Thymus (tissue), 14 donors: ENCODE measurements at places on chromosomes 1 and 21. TPM values are rescaled to one million over a fixed set of nuclear protein-coding genes. Genes with fewer than 3 reads are reported as not detected.

- DNase-seq: no peak
- H3K4me1 ChIP-seq: no peaks in the 10 kb centered on the region
Measured at GRCh38 chr1:46372431-46372830, 21.7 kb upstream of the FAAH start.

DNA sequence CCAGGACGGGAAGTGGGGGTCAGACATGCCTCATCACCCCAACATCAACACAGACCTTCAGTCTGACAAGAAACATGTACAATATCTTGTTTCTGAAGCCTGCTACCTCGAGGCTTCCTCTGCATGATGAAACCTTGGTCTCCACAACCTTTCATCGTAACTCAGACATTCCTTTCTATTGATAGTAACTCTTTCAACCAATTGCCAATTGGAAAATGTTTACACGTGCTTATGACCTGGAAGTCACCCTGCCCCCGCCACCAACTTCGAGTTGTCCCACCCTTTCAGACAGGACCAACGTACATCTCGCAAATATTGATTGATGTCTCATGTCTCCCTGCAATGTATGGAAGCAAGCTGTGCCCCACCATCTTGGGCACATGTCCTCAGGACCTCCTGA, 159.5 kb downstream of the ETS2 start:
- H3K4me3 ChIP-seq: no peak overlapping the region
- DNase-seq: no peak
- no peaks in the 10 kb centered on the region for H3K27me3 ChIP-seq
- H3K27ac ChIP-seq: no peak overlapping the region
- H3K4me1 ChIP-seq: no peaks in the 10 kb centered on the region
- H3K36me3 ChIP-seq: no peaks in the 10 kb centered on the region

CRP gene
- total RNA-seq: 0.05 TPM

KLHDC9 gene
- total RNA-seq: 1.9 TPM

GRCh38 chr1:171137580-171137979, 46.9 kb downstream of the FMO3 start:
- H3K36me3 ChIP-seq: no peaks in the 10 kb centered on the region
- DNase-seq: no peak
- H3K4me1 ChIP-seq: no peaks in the 10 kb centered on the region

DNA sequence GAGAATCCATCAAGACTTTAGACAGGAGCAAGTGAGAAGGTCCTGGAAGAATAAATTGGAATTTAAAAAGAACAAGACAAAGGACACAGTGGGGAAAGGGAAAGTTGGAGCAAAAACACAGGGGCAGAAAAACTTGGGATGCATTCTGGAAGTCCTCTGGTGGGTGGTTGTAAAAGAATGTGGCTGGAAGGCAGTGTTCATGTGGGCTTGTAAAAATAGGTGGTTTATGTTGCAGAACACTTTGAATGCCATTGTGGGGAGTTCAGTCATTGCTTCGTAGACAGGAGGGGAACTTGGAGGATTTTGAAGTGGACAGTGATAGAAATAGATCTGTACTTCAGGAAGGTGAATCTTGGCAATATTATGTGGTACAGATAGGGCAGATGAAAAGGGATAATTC, 15.2 kb downstream of the KIF1B start:
- DNase-seq: no peak
- no peak overlapping the region for H3K4me3 ChIP-seq
- no peak overlapping the region for H3K27ac ChIP-seq
- H3K27me3 ChIP-seq: no peaks in the 10 kb centered on the region

DNA sequence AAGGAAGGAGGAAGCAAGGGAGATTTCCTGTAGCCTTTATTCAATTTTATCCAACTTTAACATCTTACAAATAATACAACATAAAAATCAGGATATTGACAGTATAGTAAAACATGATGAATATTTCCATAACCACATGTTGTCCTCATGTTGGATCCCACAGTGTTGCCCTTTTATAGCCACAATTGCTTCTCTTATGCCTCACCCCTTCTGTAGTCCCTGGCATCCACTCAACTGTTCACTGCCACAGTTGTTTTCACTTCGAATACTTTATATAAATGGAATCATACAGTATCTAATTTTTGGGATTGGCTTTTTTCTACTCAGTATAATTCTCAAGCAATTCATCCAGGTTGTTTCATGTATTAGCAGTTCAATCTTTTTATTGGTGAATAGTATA, 44.8 kb downstream of the SRSF11 start:
- peaks cover 5% of the 10 kb centered on the region for H3K36me3 ChIP-seq
- H3K27me3 ChIP-seq: no peaks in the 10 kb centered on the region
- H3K4me3 ChIP-seq: no peak overlapping the region
- no peak overlapping the region for H3K27ac ChIP-seq
- no peak for DNase-seq
- H3K4me1 ChIP-seq: no peaks in the 10 kb centered on the region

DNA sequence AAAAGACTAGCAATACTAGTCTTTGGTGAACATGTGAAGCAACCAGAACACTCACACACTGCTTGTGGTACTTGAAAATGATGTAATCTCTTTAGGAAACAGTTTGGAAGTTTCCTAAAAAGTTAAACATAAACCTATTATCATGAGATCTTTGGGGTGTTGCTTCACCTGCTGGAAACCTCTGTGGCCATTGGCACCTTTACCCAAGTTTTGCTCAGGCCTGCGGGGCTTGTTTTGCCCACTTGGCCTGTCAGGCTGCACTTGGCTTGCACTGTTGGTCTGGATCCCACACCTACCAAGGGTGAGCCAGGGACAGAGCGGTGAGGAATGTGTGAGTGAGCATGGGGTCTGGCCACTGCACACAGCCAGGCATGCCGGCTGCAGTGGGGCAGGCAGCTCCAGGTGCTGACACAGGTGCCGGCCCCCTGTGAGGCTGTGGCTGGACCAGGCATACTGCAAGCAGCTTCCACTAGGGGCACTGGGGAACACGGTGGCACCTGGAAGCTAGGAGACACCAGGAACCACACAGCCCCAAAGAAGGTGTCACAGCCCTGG, 14.4 kb upstream of the FNBP1L start:
- H3K27ac ChIP-seq: no peak overlapping the region
- H3K4me3 ChIP-seq: no peak overlapping the region
- no peaks in the 10 kb centered on the region for H3K36me3 ChIP-seq
- H3K27me3 ChIP-seq: no peaks in the 10 kb centered on the region
- H3K4me1 ChIP-seq: no peaks in the 10 kb centered on the region
